ENCODE measurements at places on chromosomes 1 and 21.

DNA sequence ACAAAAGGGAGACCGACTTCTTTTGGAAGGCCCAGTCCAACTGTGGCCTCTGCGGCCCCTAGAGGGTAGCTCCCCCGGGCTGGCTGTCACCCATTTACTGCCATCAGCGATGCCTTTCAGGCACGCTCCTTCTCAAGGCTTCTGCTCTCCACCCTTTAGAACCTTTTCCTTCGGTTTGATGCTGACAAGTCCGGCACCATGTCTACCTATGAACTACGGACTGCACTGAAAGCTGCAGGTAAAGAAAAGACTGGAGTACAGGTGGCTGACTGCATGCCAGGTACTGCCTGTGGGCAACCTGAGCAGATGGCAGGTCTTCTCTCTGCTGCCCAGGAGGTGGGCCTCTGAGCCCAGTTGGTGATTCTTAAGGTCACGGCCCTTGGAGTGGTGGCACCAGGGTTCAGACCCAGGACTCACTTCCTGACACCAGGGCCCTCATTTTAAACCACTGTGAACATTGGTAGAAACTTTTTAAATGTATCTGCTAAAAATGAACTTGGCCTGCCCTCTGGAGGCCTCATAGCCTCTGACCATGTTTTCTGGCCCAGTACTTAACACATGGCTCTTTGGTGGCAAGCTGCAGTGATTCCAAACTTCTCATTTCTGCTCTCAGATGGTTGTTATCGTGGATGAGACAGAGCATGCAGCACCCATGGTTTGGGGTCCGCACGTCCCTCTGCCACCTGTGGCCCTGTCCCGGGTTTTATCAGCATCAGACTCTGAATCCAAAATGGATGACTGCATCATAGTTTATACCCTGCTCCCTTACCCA lies 45.7 kb downstream of the CAPN9 start:
- DNase-seq, result no peak

GRCh38 chr1:159580340-159580739 lies 7.3 kb upstream of the APCS start:
- DNase-seq, result no peak

DNA sequence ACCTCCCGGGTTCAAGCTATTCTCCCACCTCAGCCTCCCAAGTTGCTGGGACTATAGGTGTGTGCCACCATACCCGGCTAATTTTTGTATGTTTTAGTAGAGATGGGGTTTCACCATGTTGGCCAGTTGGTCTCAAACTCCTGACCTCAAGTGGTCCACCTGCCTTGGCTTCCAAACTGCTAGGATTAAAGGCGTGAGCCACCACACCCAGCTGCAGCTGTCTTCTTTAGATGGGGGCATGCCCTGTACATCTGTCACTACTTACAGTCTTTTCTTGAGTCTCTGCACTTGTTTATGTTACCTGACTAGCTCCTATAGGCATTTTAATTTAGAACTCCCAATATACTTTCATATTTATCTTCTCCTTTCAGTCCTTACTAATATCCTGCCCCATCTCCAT lies 64.2 kb downstream of the SELENOF start:
- no peak for DNase-seq

GRCh38 chr21:14869984-14870852 lies 194.6 kb downstream of the NRIP1 start:
- no peak for DNase-seq

DNA sequence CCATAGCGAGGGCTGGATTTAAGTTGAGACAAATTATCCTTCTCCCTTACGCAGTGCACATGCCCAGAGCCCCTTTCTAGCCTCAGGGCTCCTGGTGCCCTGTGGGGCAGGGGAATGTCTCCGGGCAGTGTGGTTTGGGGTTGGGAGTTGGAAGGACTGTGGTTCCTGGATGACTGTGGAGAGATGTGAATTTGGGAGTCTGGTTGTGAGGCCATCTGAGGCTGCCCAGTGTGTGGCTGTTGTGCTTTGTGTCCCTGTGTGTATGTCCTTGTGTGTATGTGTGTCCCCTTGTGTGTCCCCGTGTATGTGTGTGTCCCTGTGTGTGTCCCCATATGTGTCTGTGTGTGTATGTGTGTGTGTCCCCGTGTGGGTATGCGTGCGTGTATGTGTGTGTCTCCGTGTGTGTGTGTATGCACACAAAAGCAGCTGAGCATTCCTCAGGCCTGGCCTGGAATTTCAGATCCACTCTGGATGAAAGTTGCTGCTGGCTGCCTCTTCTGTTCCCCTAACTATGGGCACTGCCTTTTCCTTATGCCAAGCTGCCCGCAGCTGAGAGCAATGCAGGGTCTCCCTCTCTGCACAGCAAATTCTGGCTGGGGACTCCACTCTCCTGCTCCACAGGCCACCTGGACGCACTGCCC lies 65.4 kb downstream of the UBIAD1 start:
- no peak for DNase-seq

DNA sequence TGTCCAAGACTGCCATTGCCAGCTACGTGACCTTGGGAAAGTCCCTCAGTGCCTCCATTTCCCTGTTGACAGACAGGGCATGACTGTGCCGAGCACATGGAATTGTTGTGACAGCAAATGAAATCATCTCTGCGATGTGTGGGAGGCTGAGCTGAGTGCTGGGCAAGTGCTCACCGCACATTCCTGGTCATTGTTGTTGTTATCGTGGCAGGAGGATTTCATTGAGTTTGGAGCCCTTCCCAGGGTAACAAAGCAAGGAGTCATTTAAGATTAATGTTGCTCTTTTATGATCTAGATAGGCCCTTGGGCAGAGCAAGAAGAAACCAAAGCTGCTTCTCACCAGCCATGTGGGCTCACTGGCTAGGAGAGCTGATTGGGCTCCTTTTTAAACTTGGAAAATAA lies 39.6 kb upstream of the ITPKB start:
- DNase-seq, result no peak

DNA sequence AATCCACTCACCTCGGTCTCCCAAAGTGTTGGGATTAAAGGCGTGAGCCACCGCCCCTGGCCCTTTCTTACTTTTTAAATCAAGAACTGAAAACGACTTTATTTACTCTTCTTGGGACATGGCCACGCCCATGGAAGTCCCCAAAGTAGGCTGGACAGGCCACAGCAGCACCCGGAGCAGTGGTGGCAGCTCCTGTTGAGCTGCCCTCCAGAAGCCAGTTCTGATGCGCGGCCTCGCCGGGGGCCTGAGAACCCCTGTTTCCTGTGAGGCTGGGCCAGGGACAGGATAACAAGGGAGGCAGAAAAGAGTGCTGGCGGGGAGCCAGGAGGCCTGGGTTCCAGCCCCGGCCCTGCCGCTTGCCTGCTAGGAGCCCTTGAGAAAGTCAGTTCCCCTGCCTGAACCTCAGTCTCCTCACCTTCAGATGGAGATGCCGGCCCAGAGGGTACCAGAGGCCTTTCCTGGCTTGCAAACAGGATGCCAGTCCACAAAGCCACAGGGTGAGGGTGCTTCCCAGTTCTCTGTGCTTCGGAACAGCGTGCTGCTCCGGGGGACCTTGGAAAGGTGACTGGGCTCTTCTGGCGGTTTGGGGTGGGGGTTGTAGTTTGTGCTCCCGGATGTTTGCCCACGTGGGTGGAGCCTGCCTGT lies 59.4 kb downstream of the RUNX3 start:
- no peak for DNase-seq

DNA sequence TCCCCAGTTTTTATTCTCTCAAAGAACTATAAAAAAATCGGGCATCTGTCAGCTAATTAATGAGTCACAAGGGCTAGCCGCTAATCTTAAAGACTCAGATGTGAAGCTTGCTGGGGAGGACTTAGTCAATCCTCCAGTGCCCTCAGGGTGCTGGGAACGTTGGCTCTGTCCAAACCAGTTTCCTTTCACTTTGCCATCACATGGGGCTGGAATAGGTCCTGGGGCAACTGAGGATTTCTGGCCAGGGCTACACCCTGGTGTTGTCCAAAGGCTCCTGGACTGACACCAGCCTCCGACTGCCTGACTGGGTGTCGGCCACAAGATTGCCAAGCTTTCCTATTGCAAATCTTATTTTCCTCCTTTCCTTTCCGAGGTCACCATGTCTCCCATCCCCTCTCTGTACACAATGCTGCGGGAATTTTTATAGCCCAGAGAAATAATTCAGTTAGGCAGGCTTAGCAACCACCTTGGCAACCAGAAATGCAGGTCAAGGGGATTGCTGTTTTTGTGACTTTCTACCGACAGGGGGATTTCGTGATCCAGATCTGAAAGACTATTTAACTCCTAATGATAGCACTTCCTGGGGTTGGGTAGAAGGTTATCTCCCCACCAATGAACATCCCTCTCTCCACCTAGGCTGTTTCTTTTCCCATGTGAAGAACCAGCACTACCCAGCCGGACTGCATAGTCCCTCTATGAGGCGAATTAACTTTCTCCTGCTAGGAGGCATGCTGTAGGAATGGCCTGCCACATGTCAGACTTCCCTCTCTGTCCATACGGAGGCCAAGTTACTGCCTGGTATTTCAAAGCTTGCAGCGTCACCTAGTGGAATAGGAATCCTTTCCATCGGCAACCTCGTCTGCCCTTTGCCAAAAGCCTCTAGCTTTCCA lies 29.9 kb upstream of the CTBS start:
- DNase-seq, result no peak

- DNase-seq, result no peak
These were observed 28.5 kb downstream of the PODN start for GRCh38 chr1:53090227-53091147.

GRCh38 chr1:91885213-91885715 lies 687 bp downstream of the TGFBR3 start:
- no peak for DNase-seq

- DNase-seq, result no peak
These were observed 25.9 kb upstream of the MFSD2A start for GRCh38 chr1:39928809-39929587.

DNA sequence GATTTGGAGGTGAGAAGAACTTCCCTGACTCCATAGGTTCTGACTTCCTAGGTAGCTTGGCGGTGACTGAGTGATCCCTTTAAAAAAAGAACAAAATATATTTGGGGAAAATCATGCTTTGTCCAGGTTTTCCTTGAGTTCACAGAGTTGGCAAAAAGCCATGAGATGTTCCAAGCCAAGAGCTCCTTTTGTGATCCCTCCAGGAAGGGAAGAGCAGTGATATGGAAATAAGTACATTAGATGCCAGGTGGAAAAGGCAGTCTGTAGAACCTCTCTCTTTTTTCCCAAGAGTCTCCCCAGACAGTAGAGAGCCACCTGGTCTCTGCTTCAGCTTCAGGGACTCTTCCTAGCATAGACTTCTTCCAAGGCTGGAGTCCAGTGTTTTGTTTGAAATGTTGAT lies 10.2 kb downstream of the TLCD4 start:
- no peak for DNase-seq
